ENCODE measurements at places on chromosomes 16 and 17.

- DNase-seq = no peak
Measured at GRCh38 chr17:6427279-6427781, 7.6 kb downstream of the AIPL1 start.

DNA sequence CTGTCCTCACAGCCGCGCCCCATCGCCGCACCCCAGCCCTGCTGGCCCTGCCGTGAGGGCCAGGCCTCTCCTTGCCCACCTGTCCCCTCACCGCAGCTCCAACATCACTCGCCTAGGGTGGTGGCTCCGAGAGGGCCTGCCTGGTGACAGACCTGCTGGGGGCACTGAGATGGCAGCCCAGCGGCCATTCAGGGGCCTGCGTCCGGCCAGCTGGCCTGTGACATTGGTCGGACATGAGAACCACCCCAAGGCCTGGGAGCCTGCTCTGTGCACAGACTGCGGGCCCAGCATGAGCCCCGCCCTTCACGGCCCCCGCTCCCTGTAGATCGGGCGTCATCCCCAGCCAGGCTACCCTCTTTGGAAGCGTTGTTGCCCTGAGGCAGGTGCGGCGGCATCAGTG lies 11.8 kb downstream of the NME3 start:
- DNase-seq = no peak

DNA sequence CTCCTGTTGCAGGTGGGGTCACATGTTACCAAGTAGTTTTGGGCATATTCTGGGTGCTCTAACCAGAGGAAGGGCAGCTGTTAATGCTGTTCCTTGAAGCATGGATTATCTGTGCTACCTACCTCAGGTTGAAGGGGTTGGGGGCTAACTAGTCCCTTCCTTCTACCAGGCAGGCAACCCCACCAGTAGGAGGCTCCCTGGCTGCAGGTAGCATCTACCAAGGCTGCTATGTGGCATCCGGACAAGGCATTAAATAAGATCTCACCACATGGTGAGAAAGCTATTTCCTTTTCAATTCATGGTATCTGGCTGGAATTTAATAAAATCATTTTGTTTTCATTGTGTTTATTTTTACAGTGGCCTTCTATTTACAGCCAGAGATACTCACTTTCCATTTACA lies 62.5 kb downstream of the CACNG3 start:
- no peak for DNase-seq

DNA sequence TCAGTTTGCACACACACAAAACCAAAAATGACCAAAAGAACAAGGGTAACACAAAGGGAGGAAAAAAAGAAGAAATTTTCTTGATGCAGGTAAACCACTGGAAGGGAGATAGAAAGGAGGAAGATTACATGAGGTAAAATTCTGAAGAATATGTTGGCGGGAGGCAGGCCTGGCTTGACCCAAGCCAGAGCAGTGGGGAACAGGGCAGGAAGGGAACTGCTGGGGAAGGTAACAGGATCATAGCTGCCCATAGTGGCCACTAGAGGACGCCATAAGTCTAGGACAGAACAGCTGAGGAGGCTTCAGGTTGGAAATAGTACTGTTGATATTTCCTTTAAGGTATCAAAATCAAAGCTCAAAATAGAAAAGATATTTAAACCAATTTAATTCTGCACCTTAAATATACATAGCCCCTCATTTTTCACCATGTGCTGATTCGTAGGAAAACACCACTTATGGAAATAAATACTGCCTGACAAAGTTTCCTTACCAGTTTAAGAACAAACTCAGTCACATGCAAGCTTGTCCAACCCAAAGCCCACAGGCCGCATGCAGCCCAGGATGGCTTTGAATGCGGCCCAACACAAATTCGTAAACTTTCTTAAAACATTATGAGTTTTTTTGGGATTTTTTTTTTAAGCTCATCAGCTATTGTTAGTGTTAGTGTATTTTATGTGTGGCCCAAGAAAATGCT lies 15.5 kb downstream of the VPS35 start:
- peak; percentile 6 for DNase-seq

DNA sequence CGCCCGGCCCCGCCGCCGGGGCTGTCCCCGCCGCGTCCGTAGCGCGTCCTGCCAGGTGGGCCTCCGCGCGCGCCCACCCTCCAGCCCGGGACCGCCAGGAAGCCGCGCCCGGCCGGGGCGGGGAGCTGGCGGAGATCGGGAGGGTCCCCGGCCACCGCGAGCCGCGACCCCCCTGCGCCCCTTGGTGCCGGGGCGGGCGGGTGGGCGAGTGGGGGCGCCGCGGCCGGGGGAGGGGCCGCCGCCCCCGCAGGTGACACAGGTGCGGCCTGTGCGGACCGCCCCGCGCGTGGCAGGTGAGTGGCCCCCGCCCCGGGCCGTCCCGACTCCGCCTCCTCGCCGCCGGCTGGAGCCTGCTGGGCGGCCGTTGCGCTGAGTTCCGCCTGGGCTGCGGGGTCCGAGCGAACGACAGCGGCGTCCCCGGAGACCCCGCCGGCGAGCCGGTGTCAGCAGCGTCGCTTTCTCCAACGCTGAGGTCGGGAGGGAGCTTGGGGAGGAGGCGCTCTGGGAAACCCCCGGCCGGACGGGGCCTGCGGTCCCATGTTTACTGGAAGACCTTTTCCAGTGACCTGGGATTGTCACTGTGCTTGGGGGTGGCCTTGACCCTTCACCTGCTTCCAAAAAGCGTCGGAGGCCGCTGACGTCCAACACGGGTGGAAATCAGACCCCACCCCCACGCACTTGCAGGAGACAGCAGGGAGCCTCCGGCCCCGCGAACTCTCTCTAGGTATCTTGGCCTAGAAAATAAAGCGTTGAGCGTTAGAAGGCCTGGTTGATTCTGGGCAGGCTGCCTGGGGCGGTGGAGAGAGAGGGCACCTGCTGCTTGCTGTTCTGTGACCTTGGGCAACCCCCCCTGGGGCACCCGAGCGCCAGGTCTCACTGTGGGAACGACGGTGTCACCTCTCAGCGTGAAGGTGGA lies 542 bp downstream of the KLHL36 start:
- no peak for DNase-seq

DNA sequence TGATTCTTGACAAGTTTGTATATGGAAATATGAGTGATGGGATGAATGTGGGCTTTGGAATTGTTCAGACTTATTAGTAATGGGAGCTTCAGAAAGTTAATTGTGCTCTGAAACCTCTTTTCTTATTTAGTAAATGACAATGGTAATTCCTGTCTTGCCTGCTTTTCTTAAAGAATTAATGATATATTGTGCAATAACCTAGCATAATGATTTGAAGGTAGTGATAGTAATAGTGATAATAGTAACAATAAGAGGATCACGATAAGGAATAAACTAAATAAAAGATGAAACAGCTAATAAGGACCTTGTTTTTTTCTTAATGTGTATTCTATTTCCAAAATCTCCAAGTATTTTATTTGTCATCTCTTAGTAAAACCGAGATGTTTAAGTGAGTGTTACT lies 245.0 kb upstream of the CPHXL start:
- DNase-seq = no peak

DNA sequence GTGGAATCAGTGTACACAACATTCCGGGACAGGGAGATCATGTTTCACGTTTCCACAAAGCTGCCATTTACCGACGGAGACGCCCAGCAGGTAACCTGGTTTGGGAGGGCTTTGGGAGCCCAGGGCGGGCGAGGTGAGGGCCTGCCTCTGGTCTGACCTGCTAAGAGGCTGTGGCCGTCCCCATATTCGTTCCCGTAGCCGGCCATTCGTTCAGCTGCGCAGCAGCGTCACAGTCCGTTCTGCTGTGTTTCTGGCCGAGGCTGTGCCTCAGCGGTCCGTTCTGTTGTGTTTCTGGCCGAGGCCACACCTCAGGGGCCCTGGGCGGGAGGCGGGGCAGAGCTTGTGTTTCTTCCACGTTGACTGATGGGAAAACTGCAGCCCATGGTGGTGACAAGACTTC lies 68.0 kb downstream of the OR1D5 start:
- DNase-seq = no peak

GRCh38 chr16:4892361-4893102 lies 44.4 kb downstream of the PPL start:
- DNase-seq = no peak

DNA sequence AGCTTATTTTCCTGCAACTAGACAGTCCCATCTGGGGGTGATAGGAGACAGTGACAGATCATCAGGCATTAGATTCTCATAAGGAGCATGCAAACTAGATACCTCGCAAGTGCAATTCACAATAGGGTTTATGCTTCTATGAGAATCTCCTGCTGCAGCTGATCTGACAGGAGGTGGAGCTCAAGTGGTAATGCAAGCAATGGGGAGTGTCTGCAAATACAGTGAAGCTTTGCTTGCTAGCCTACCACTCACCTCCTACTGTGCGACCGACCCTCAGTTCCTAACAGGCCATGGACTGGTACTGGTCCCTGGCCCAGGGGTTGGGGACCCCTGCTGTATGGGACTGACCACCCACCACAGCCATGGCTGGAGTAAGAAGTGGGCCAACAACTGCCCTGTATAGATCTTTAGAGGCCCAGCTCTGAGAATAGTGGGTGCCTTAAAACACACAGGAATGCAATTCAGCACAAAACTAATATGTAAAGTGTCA lies 26.0 kb upstream of the IRX3 start:
- DNase-seq = no peak
